ENCODE measurements at places on chromosomes 7 and 10.

GRCh38 chr7:66699998-66700397 is 40.5 kb upstream of the RABGEF1 start:
- no peak for DNase-seq

- no peak for DNase-seq
Observed at GRCh38 chr7:155762655-155763054, 49.6 kb downstream of the SHH start.

DNA sequence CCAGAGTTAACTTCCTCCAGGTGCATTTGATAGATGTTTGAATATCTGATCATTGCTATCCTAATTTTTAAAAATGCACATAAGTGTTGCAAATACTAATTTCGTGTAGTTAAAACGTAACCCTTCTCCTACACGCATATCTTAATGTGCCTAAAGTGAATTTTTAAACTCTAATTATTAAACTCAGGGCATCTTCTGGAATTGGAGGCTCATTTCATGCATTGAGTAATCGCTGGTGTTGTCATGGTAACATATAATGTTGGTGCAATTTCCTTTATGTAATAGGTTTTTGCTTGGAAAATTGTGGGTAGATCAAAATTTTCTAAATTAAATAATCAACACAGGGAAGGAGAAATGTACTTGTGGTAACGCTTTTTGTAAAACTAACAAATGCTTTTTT is 56.2 kb downstream of the ARMC3 start:
- DNase-seq, result no peak

DNA sequence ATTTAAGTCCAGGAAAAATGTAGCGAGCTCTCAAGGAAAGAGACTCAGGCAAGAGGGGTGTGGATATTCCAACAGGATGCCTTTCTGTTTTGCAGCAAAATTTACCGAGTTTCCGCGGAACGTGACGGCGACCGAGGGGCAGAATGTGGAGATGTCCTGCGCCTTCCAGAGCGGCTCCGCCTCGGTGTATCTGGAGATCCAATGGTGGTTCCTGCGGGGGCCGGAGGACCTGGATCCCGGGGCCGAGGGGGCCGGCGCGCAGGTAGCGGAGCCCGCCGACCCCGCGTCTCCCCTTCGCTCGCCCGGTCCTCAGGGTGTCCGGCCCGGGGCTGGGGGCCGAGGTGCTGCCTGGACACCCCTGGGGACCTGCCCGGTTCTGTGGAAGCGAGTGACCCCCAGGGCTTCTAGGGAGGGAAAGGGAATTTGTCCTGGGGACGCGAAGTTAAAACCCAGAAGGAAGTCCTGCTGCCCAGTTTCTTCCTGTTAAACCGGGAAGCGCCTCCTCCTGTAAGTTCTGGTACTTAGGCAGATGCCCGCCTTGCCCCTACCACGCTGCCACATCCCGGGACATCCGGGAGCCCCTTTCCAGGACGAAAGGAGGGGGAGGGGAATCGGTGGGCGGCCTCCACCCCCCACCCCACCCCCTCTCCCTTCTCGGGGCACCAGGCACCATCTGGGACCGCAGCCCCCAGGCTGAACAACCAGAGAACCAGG is 2.5 kb downstream of the VSTM2A start:
- peak; percentile 36 for DNase-seq
